ENCODE measurements at places on chromosomes 13 and 19.

DNA sequence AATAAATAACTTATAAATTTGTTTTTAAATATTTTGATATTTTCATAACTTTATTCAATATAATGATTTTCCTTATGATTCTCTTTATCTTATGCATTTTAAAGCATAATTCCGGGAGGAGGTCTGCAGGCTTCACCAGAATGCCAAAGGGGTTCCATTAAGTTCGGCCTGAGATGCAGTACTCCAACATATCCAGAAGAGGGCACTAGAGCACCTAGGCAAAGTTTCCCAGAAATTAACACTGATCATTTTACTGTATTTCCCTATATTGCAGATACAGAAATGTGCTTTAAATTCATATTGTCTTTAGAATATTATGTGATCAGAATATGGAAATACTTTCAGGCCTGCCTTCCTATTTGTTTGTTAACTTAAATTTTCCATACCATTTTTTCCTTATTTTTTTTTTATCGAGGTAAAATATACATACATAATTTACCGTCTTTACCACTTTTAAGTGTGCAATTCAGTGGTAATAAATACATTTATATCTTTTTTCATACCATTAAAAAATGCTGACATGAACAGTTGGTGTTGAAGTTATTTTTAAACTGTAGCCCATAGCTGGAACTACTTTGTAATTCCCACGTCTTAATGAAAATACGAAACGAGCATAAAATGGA, 58.9 kb upstream of the TM9SF2 start:
- DNase-seq: no peak

GRCh38 chr13:27868641-27869435, 51.0 kb upstream of the PDX1 start:
- DNase-seq: no peak

- DNase-seq: no peak
Observed at GRCh38 chr13:51000571-51001260, 91.1 kb downstream of the RNASEH2B start.

DNA sequence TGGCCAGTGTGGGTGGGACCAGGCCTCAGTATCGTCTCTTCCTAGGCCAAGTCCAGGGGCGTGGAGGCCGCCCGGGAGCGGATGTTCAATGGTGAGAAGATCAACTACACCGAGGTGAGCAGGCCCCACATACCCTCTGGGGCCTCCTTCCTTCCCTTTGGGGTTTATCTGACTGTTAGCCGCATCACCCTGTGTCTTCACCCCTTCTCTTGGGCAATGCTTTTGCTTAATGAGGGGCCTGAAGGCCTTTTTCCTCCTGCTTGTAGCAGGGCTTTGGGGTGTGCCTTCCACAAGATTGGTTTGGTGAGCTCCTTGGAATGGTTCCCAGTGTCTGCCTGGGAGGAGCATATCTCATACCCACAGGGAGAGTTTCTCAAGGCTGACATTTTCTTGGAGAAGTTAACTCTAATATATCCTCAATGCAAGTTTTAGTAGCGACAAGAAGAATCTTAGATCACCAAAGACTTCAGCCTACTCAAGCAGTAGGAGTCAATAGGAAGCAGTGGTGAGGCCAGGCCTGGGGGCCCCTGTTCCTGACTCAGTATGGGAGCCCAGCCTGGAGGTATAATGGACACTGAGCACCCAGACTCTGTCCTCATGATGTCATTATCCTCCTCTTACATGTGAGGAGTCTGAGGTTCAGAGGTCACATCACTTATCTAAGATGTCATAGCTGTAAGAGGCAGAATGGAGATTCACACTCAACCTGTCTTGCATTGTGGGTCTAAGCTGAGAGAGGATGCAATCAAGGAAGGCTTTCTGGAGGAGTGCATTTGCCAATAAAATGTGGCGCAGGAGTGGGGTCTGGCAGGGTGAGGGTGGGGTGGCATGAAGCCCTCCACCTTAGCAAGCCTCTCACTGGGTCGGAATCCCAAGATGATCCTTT, 2.0 kb downstream of the GPI start:
- DNase-seq: no peak

DNA sequence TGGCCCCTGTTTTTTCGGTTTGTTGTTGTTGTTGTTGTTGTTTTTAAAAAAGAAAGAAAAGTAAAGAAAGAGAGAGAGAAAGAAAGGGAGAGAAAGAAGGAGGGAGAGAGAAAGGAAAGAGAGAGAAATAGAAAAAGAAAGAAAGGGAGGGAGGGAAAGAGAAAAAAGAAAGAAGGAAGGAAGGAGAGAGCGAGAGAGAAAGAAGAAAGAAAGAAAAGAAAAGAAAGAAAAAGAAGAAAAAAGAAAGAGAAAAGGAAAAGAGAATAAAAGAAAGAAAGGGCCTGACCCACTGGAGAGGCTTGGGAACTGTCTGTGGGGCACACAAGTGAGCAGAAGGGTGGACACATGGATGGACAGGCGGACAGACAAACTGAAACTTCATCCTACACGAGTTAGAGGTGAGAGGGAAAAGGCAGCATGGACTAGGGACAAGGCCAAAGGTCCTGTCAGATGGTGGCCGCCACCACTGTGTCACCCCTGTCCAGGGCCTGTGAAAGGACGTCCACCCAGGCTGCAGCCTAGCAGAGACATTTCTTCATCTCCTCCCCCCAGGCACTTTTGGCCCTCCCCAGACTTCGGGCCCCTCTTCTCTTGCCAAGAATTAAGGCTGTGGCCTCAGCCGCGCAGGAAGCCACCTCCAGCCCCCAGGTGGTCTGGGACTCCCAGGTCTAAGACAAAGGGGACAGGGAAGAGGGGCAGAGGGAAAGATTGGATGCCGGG, 9.1 kb upstream of the BCAM start:
- no peak for DNase-seq

Measured in cardiac septum (tissue), 1 donor.